ENCODE measurements at places on chromosomes 4 and X. TPM values are rescaled to one million over a fixed set of nuclear protein-coding genes. Genes with fewer than 3 reads are reported as not detected.
A peak's percentile ranks its signal among the peaks of the same experiment; 100 is the strongest.

DNA sequence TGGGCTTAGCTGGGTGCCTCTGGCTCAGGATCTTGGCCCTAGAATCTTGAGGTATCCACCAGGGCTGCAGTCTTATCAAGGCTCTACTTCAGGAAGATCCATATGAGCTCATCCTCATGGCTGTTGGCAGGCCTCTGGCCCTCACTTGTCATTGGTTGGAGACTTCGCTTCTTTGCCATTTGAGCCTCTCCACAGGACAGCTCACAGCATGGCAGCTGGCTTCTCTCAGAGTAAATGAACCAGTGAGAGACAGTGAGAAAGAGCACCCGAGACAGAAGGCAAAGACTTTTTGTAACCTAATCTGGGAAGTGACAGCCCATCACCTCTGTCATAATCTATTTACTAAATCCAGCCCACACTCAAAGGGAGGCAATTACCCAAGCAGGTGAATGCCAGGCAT, 236.8 kb downstream of the GPAT3 start:
- DNase-seq, result no peak

- DNase-seq, result no peak
Observed at GRCh38 chrX:23838953-23839352, 56.0 kb downstream of the SAT1 start.

DNA sequence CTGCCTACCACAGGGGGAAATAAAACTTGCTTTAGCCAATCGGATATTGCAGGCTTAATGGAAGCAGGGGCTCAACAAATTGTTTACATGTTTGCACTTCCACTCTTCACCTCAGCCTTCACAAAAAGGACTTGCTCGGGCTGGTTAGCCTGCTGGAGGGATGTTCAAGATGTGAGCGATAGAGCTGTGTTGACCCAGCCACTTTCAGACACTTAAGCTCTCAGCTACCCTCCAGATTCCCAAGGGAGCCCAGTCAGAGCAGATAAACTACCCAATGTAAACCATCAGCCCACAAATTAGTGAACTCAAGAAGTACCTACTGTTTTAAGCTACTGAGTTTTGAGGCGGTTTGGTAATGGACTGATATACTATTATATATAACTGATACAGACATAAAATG, 508.4 kb upstream of the FTHL17 start:
- no peak for DNase-seq

DNA sequence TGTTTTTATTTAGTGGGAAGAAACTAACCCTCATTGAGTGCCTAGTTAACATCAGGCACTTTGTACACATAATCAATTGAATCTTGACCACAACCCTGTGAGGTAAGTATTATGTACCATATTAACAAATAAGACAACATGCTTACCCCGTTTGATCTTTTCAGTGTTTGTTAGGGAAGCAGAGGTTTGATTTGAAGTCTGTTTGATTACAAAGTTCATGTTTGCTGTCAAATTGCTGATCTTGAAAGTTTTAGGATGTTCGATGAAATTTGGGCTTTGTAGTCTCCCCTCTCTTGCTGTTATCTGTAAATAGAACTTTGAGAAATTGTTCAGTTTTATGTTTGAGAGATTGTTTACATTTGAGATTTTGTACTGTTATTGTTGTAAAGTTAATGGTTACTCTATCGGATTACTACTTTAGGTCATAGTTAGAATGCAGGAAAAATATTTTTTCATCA, 13.4 kb upstream of the ADH4 start:
- no peak for DNase-seq

DNA sequence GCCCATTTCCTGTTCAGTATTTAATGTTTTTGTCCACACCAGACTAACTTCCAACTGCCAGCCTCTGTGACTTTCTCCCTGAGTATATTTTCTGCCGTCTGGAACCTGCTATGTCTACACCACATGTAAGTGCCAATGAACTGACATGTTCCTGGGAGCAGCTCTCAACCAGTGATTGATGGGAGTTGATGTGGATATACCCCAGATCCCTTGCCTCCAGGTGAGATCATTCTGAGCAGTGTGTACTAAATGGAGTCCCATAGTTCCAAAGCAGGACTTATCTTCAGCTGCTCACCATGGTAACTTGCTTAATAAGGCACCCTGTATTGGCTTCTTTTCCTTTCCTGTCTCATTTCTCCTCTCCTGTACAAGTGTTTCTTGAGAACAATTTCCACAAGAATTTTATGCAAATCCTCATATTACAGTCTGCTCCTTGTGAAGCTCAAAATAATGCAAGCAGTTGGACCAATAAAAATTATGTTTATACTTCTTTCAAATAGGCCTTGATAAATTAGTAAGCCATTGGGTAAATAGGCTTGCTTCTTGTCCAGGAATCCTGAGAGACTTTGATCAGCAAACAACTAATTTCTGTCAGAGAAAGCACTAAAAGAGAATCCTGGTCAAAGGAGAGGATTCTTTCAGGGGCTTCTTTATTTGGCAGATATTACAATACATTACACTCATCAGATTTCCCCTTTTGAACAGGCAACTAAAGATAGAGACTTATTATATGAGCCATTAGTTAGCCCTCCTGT, 911.7 kb upstream of the NDST4 start:
- no peak for DNase-seq

GRCh38 chr4:20615486-20616260, 84.6 kb upstream of the PACRGL start:
- DNase-seq, result peak; percentile 83

- no peak for DNase-seq
Observed at GRCh38 chr4:18296411-18296810, 274.9 kb upstream of the LCORL start.

GRCh38 chrX:129980540-129981199, 1.8 kb upstream of the BCORL1 start:
- no peak for DNase-seq

- no peak for DNase-seq
Observed at GRCh38 chrX:39840581-39841093, 257.1 kb downstream of the BCOR start.

GRCh38 chrX:17525266-17525665, 150.3 kb downstream of the NHS start:
- no peak for DNase-seq

GRCh38 chrX:68492583-68492982, 6.3 kb upstream of the YIPF6 start:
- DNase-seq, result no peak

- no peak for DNase-seq
Observed at GRCh38 chr4:78621395-78621794, 69.8 kb downstream of the ANXA3 start.

- peak; percentile 71 for DNase-seq
Observed at GRCh38 chr4:90357117-90357710, 230.0 kb downstream of the CCSER1 start.

- DNase-seq, result no peak
Observed at GRCh38 chrX:15694941-15695451, 30.4 kb upstream of the CLTRN start.

DNA sequence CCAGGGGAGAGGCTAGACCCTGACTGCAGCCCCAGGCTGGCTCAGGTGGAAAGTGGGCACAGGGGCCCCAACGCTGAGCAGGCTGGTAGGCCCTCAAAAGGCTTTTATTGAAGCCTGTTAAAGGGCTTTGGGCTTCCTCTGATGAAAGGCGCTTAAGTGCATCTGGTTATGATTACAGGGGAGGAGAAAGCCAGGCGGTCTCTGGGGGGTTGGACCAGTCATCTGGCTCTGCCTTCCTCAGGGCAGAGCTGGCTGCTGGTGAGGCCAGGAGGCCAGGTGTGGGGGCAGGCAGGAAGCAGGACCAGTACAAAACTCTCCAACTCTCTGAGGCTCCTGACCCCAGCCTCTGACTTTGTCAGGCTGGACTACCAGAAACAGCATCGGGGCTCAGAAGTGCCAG, 68.8 kb upstream of the BCOR start:
- no peak for DNase-seq

GRCh38 chr4:175531405-175532091, 280.5 kb downstream of the GPM6A start:
- DNase-seq, result no peak

DNA sequence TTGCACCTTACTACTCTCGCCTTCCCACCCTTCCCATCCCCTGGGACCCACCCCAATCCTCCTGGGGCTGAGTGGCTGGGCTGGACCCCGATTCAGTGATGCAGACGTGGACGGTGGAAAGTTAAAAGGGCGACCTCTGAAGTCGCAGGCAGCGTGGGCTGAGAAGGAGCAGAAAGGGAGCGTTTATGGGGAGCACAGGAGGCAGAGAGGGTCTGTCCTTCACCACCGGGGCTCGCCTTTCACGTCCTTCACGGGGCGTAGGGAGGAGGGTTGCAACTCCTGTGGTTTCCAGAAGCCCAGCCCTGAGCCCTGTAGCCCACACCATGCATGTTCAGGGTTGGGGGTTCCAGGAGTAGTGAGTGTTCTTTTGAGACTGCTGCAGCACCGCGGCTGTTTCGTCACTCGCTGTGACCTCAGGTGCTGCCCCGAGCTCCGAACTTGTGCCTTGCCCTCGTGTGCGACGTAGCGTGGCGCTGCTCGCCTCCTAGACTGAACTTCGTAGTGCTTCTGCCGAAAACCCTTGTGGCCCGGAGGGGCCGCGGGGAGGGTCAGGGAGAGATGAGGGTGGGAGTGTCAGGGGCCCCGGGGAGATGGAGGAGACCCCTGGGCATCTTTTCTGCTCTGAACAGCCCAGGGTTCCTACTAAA, 1.6 kb downstream of the NHS start:
- no peak for DNase-seq

- no peak for DNase-seq
Observed at GRCh38 chrX:131942034-131942433, 81.1 kb upstream of the STK26 start.

GRCh38 chrX:149152941-149153340, 352.2 kb downstream of the IDS start:
- no peak for DNase-seq

GRCh38 chr4:14868426-14869395, 133.6 kb upstream of the CPEB2 start:
- DNase-seq, result no peak

- no peak for DNase-seq
Observed at GRCh38 chrX:134459683-134460004, 321 bp upstream of the HPRT1 start.

DNA sequence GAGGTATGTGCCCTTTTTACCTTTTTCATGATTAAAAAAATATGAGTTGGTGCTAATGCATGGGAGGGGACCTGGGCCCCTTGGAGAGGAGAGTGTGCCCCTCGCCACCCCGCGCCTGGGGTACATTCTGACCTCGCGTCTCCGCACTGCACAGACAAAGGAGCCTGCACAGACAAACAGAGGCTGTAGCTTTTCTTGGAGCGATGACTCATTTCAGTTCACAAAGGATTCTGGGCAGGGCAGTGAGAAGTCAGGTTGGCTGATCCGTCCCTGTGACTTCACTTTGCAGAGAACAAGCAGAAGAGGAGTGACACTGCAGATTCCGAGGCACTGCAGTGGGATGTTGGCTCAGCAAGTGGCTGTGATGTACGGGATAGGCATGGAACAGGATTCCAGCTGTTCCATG, 82.9 kb downstream of the STOX2 start:
- DNase-seq, result no peak

Gene SYN1
- total RNA-seq, result 1.0 TPM

Gene LUZP4
- not detected for total RNA-seq

Gene CT83
- total RNA-seq, result not detected

Gene HSFX1
- 1.2 TPM for total RNA-seq

Gene MAOB
- 19.5 TPM for total RNA-seq
